Heart right ventricle (tissue), 16 donors: ENCODE measurements at places on chromosomes 12 and 14. TPM values are rescaled to one million over a fixed set of nuclear protein-coding genes. Genes with fewer than 3 reads are reported as not detected.

Gene RARG
- 14.0 TPM for total RNA-seq

Gene MYH6
- total RNA-seq, result 122 TPM

Gene FBXL14
- total RNA-seq, result 8.4 TPM

Gene B4GALNT1
- total RNA-seq, result 9.3 TPM

Gene CCNB1IP1
- total RNA-seq, result 50.4 TPM

Gene GPR162
- 4.9 TPM for total RNA-seq

Gene CAPZA3
- total RNA-seq, result not detected

Gene TGFB3
- 20.0 TPM for total RNA-seq

Gene HOXC11
- total RNA-seq, result not detected

Gene SSPN
- total RNA-seq, result 76.4 TPM

Gene RNASE2
- not detected for total RNA-seq

Gene SMIM41
- not detected for total RNA-seq

Gene PLEKHD1
- 0.07 TPM for total RNA-seq

Gene MMP14
- total RNA-seq, result 29.4 TPM

Gene SDR9C7
- not detected for total RNA-seq

Gene BCL11B
- 1.9 TPM for total RNA-seq

Gene SOAT2
- not detected for total RNA-seq

Gene GZMH
- total RNA-seq, result not detected

Gene SLC25A21
- 0.85 TPM for total RNA-seq

Gene CD4
- 6.6 TPM for total RNA-seq

Gene CIDEB
- 5.3 TPM for total RNA-seq

Gene KCNJ8
- total RNA-seq, result 56.5 TPM

Gene GCH1
- 11.0 TPM for total RNA-seq

Gene TBC1D30
- total RNA-seq, result 0.56 TPM

Gene FAM186B
- 0.54 TPM for total RNA-seq

Gene UNC119B
- 5.9 TPM for total RNA-seq

Gene SMOC1
- total RNA-seq, result 1.4 TPM

Gene PCED1B
- 0.85 TPM for total RNA-seq

Gene HOXC9
- total RNA-seq, result not detected

Gene TAS2R8
- total RNA-seq, result not detected

Gene GZMB
- not detected for total RNA-seq

Gene CCDC177
- not detected for total RNA-seq

Gene C1R
- 227 TPM for total RNA-seq

Gene SYT1
- not detected for total RNA-seq

Gene ERP27
- 0.79 TPM for total RNA-seq

Gene SERPINA10
- total RNA-seq, result not detected
